ENCODE measurements at places on chromosomes 7 and 10. TPM values are rescaled to one million over a fixed set of nuclear protein-coding genes. Genes with fewer than 3 reads are reported as not detected.

The VSTM4 gene
- total RNA-seq, result 5.2 TPM

The ITPRIP gene
- 25.4 TPM for total RNA-seq

The GRID1 gene
- total RNA-seq, result not detected

The CPN1 gene
- total RNA-seq, result not detected

The CLDN3 gene
- total RNA-seq, result not detected

Data from aortic smooth muscle cell (primary cell).